ENCODE measurements at places on chromosomes 1 and 21. TPM values are rescaled to one million over a fixed set of nuclear protein-coding genes. Genes with fewer than 3 reads are reported as not detected.

DNA sequence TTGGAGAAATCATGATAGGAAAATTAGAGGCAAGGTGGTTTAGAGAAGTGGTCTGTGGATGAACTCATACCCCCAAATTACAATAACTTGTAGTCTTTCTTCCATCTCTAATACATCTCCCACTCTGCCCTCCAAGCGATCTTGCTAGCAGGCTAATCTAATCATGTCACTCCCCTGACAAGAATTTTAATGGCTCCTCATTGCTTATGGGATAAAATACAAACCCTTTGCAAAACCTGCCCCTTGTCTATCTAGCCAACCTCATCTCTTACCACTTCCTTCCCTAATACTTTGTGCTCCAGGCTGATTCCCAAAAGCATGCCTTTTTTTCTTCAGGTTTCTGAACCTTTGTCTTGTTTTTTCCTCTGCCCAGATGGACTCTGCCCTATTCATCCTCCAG, 71.3 kb upstream of the LRRN2 start:
- no peak for DNase-seq

Gene ROR1
- 1.1 TPM for total RNA-seq

DNA sequence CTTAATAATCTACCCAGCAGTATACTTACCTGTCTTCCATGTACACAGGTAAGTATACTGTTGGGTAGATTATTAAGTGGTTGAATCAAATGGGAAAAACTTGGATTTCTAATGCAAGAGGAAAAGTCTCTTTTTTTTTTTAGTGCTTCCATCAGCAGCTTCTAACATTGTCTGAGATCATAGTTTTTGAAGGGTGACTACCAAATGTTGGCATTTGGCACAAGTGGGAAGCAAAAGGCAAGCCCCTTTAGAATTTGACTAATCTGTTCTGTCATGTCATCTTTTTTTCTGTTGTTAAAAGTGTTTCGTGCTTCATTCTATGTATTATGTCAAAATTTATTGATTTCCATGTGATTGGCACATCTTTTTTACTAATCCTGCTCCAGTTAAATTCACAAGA, 547 bp downstream of the FMO1 start:
- DNase-seq = no peak

DNA sequence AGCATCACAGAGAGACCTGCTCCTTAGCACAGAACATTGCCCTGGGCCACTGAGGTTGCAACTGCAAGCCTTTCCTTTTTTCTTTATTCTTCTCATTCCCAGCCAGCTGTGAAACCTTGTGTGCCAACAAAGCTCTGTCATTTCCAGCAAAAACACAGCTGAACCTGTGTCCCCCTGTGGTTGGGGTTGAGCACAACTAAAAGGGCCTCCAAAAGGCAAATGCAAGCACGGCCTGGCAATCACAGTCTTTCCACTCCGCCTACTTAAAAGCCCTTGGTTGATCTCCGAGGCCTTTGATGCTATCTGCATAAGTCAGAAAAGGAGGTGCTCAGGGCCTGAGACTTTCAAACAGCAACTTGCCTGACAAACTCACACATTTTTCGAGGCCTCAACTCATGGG, 32.7 kb downstream of the SUSD4 start:
- DNase-seq = peak; percentile 23

GRCh38 chr1:99645699-99646531, at the start of gene PALMD:
PALMD (plus strand) TSS chr1:99646113; CDS start chr1:99646318, 205 bp downstream.
- DNase-seq = peak; percentile 76

Gene ANXA9
- total RNA-seq = not detected

Gene DNASE2B
- total RNA-seq = not detected

DNA sequence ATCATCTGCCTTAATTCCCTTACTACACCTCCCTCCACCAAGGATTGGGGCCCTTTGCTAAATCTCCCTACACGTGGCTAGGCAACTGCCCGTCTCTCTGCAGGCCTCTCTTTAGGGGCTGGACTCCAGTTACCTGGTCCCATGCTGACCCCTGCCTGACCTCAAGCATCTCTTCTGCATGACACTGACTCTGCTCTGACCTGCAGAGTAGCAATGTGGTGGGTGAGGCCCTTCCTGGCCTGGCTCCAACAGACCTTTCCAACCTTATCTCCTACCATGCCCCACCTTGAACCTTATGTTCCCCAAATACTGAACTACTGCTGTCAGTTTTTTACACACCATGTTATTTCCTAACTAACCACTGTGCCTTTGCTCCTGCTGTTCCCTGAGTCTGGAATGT, 45.9 kb upstream of the EPS15 start:
- no peak for DNase-seq

GRCh38 chr1:212700892-212701819, 1.5 kb upstream of the BATF3 start:
- DNase-seq = peak; percentile 69

Gene MEX3A
- total RNA-seq = 3.2 TPM

Gene B4GALT2
- 111 TPM for total RNA-seq

GRCh38 chr1:97364086-97364485, 556.7 kb downstream of the DPYD start:
- peak; percentile 75 for DNase-seq

Gene PLA2G2C
- not detected for total RNA-seq

GRCh38 chr1:12634156-12634555, 9.7 kb upstream of the AADACL4 start:
- DNase-seq = no peak

Data from M059J (cell line).